ENCODE measurements at places on chromosomes 16 and 17.
A peak's percentile ranks its signal among the peaks of the same experiment; 100 is the strongest.

DNA sequence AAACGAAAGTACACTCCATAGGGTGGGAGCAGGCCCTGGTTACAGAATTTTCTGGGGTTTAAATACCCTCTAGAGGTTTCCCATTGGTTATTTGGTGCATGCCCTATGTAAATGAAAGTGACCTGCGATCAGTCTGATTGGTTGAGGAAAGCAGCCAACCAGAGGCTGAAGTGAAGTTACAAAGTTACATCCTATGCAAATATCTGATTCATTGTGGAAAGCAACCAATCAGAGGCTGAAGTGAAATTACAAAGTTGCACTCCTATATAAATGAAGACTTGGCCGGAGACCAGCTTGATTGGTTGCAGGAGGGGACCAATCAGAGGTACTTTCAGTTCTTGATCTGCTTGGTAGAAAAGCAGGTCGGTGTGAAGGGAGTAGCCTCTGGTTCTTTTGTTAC, 24.4 kb downstream of the NAA60 start:
- DNase-seq, result no peak

- no peak for DNase-seq
Observed at GRCh38 chr17:14198575-14198974, 38.1 kb downstream of the CDRT15 start.

DNA sequence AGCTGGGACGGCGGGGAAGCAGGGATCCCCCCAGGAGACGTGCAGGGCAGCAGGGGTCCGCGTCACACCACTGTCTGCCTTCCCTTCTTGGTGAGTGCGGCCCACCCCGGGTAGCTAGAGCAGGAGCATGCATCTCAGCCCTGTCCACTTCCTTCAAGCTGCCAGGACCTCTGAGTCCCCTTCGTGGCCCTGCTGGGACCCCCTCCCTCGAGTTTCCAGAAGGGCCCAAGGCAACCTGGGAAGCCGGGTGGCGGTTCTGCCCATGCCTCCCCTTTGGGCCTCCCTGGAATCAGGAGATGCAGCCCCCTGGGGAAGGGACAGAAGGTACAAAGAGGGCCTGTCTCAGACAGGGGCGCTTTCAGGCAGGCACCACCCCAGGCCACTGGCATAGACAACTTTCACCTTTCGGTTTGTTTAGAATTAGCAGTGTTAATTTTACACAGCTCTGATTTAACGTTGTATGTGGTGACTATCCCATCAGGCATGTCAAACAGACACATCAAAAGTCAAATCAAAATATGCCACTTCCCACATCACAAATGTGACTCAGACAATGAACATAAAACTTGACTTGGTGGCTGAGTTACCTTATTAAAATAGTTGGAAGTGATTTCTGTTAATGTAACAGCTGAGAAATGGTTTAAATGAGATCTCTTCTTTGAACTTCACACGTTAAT, 94.5 kb upstream of the METRNL start:
- DNase-seq, result no peak

- no peak for DNase-seq
Observed at GRCh38 chr16:68234188-68235107, 1.5 kb downstream of the ESRP2 start.

DNA sequence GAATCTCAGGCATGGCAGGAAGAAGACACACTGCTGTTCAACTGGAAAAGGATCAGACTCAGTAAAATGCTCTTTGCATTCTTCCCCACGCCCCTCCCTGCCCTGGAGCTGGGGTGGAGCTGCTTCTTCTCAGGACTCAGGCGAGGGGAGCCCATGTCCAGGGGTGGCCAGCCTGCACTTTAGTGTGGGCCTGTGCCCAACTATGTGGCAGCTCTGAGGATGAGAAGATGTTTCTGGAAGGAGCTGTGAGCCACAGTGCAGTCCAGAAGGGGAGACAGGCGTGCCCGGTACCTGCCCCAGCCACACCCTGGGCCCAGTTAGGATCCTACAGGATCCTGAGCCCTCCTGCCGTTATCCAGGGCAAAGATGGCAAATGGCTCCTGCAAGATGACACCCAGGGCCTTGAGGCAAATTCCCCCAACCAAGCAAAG, 120.3 kb downstream of the ANKRD11 start:
- no peak for DNase-seq

GRCh38 chr17:56601591-56601990, 8.1 kb downstream of the NOG start:
- no peak for DNase-seq

DNA sequence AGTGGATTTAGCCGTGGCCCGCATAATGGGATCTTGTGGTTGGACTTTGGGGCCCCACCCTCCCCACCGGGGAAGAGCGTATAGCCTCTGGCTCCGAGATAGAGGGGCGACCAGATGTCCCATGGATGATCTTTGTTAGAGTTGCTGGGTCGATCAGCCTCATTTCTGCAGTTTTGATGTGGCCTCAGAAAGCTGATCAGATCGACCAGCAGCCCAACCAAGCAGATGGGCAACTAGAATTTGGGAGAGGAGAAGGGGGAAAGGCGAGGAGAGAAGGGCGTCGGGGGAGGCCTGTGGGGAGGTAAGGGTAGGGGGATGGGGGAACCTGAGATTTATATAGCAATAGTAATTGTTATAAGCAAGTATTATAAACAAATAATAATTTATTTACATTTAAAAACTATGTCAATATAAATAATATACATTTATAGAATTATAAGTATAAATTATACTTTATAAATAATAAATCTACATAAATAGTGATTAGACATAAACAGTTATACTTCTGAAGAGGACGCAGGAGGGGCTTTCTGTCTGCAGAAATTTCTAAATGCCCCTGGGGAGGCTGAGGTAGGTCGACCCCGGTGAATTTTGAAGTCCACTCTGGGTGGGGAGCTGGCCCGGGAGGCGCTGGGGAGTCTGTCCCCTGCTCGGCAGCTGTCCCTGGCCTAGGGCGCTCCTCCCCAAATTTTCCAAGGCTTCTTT, 136.3 kb downstream of the KCNJ12 start:
- DNase-seq, result no peak

GRCh38 chr17:80220736-80221215, 549 bp downstream of the SLC26A11 start:
- no peak for DNase-seq

DNA sequence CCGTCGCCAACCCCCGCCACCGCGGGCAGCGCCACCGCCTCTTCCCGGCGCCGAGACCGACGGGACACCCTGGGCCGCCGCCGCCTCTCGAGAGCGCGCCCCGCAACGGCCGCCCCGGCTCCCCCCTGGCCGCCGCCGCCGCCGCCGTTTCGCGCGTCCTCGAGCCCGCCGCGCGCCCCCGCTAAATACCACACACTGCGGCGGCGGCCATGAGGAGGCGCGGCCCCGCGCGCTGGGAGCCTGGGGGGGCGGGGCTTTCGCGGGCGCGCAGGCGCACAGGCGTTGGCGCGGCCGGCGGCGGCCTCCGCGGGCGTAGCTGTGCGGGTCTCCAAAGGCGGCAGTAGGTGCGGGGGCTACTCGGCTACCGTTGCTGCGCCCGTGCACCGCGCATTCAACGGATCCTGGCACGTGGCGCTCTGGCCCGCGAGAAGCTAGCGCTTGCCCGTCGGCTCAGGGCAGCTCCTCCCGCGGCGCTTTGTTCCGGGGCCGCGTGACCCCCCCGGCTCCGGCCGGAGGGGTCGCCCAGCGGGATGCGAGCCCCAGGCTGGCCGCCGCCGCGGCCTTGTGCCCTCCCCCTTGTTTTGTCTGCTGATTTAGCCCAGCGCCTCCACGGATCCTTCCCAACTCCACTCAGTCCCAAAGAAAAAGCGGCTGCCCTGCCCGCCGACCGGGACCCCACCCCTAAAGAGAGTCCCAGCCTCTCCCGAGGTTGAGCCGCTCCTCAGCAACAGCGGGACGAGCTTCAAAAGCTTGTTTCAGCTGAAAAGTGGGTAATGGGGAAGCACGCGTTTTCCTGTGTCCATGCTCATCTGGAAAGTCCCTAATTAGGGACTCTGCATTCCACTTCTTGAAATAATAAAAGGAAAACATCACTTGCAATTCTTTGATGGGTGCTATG, at the start of gene SIAH1:
SIAH1 (minus strand) TSS at position 161 of the 898 bp plus-strand sequence. CDS start 22,985 bp downstream, outside the sequence.
- DNase-seq, result peak; percentile 67

GRCh38 chr16:85695196-85696128, 6.7 kb upstream of the GINS2 start:
- DNase-seq, result no peak

GRCh38 chr17:278676-279059, 73.9 kb downstream of the RPH3AL start:
- no peak for DNase-seq

All from stimulated activated CD8-positive, alpha-beta memory T cell treated with anti-CD3 and anti-CD28 coated beads, Interleukin-4, amount 100 ng/mL, for 4 hours (primary cell).